Fibroblast of the aortic adventitia (primary cell): ENCODE measurements at places on chromosomes 12 and 14.

DNA sequence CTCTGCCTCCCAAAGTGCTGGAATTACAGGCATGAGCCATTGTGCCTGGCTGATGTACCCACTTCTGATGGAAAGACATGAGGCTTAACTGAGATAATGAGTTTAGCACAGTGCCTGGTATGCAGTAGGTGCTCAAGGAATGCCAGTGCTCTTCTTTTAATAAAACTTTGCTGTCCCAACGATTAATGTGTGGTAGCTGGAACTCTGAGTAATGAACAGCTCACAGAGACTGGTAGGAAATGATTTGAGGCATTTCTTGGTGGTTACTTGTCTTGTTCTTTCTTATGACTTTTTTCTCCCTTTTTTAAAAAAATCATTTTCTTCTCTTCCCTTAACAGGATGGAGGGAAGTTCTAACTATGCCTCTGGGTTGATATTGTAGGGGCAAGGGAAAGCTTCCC is 235.7 kb upstream of the PWP1 start:
- peak; percentile 28 for DNase-seq

DNA sequence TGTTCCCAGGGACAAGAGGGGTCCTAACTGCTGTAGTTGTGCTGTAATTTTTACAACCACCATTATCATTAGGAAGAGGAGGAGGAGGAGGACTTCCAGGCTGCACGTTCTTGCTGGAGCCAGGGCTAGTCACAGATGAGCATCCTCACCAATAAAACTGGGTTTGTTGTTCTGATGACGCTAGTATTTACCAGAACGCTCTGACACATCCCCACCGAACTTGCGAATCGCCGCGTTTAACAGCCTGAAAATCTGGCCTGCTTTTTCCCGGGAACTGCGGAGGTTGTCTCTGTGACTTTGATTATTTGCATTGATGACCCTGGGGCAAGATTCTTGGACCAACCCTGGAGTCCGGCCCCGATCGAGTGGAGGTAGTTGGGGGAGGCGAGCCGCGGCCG is 10.2 kb downstream of the TBX5 start:
- DNase-seq, result no peak

GRCh38 chr12:20063116-20063515 is 305.2 kb upstream of the PDE3A start:
- peak; percentile 77 for DNase-seq

DNA sequence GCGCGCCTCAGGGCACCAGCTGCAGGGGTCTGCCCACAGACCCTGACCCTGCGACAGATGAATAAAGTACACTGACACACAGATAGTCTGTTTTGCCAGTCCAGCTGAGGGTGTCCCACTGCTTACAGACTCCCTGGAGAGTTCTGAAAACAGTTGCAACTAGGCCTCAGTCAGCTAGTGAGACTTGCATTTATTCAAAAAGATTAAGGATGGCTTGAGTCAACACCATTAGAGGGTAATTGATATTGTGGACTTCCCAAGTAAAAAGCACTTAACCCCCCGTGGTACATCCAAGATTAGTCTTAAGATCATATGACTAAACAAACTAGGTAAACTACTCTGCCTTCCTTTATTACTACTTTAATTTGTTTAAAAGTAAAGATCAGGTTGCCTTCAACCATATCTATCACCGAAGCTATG is 11.1 kb upstream of the PSEN1 start:
- no peak for DNase-seq

- DNase-seq, result no peak
Measured at GRCh38 chr14:33586806-33587205, 364.1 kb downstream of the EGLN3 start.

DNA sequence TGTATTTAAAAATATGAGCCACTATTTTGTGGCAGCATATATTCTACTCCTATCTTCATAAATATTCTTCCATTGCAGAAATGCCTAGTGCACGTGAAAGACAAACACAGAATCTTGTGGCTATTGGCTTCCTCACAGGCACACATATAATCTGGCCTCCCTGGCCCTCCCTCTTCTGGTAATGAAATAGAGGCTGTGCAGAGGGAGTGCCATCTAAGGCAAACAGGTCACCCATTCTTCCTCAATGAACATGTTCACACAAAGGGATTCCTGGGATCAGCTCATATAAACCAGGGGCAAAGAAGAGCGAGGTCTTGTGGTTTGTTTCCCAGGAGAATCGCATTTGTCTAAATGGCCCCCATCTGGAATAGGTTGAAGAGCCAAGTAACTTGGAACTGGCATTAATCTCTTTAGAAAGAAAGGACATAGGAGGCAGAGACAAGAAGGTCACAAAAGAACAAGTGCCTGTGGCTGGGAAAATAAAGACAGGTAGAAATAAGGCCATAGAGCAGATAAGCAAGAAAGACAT is 171.6 kb upstream of the PTPRQ start:
- no peak for DNase-seq

DNA sequence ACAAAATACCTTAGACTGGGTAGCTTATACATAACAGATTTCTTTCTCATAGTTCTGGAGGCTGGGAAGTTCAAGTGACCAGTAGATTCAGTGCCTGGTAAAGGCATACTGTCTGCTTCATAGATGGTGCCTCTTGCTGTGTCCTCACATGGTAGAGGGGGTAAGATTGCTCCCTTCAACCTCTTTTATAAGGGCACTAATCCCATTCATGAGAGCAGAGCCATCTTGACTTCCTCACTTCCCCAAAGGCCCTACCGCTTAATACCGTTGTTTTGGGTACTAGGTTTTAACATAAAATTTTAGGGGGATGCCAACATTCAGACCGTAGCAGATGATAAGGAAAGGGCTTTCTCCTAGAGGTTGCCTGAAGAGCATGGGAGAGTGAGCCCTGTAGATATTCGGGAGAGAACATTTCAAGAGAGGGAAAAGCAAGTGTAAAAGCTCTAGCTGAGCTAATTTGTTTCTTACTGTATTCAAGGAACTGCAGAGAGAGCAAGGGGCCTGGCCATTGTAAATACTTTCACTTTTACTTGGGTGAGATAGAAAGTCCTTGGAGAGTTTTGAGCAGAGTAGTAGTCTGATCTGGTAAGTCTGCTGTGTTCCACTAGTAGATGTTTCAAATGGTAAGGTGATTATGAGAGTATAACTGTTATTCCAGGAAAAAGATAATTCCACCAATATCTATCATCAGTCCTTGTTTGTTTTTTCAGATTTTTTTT is 27.3 kb downstream of the FRS2 start:
- peak; percentile 63 for DNase-seq

DNA sequence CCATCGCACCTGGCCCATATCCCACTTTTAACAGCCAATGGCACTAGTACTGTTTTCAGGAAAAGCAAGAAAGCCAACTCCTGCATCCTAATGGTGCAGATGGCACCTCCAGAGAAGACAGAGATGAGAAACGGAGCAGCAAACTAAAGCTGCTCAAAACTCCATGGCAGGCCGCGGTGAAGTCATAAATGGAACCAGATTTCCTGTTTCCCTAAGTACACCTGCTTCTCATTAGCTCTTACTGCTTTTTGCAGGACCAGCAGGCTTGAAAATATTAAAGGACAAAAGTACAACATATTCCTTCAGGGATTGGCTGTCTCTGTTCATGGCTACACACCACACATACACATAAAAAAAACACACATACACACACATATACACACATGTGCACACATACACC is 36.7 kb upstream of the LGALS3 start:
- peak; percentile 53 for DNase-seq
